Lower lobe of right lung (tissue), 2 donors: ENCODE measurements at places on chromosomes 12 and 14.

DNA sequence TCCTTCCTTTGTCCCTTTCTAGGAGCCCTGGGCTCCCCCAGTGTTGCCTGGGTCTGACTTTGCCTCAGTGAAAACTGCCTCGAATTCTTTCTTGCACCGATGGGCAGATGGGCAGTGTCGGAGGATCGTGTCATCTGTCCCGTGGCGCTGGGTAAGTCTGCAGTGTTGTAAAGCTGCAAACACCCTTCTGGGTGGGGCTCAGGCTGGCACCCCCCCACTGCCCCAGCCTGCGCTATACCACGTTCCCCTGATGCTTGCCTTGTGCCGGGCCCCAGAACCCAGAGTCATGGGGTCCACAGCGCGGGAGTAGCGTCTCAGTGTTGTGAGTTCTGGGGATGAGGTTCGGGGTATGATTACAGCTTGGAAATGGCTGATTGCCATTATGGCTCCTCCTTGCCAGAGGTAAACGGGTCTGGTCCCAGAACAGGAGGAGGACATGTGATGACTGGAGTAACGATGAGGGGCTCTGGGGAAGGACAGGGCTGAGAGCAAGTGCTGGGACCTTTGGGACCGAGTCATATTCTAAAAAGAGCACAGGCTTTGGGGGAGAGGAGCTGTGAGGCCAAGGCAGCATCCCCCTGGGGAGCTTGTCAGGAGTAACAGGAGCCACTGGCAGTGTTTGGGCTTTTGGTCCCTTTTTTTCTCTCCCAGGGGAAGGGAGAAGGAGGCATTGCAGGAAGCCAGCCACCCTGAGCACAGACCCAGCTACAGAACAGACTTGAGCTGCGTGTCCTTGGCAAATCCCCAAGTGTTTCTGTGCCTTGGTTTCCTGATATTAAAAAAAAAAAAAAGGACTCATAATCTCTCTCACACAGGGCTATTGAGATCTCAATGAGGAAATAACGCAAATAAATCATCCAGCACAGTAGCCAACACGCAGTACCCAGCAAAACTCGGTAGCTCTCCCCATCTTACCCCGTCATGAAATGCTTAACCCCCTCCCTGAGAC is 4.3 kb downstream of the RTL1 start:
- peak; percentile 21 for DNase-seq

GRCh38 chr12:6934110-6934509 is 6.4 kb downstream of the ATN1 start:
- no peak for DNase-seq

- DNase-seq: peak; percentile 70
Observed at GRCh38 chr12:93098077-93098476, 169.0 kb upstream of the EEA1 start.

- DNase-seq: no peak
Observed at GRCh38 chr14:59358102-59358501, 107.1 kb downstream of the GPR135 start.

- no peak for DNase-seq
Observed at GRCh38 chr14:23615856-23616255, 20.3 kb upstream of the DHRS2 start.

GRCh38 chr14:36663404-36664321 is 2.0 kb downstream of the PAX9 start:
- no peak for DNase-seq

DNA sequence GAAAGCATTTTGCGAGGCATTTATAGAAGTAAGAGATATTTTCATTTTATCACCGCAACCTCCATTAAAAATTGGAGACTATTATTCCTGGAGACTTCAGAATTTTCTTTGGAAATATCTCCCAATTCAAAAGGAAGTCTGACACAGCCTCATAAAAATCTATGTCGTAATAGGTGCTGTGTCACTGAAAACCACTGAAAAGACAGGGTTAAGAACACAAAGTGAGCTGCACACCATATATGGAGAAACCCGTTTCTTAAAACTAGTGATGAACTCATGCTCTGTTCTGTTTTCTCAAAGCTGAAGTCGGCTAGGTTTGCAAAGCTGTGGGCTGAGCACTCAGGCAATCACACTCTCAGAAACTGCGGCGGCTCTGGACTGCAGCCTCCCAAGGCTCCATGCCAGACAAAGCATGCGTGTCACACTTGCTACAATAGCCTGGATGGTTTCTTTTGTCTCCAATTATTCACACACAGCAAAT is at the start of gene GLIPR1:
Gene GLIPR1 (plus strand): TSS at position 287 of the 481 bp plus-strand sequence. CDS start 126 bp downstream, at position 413.
- DNase-seq: peak; percentile 73

DNA sequence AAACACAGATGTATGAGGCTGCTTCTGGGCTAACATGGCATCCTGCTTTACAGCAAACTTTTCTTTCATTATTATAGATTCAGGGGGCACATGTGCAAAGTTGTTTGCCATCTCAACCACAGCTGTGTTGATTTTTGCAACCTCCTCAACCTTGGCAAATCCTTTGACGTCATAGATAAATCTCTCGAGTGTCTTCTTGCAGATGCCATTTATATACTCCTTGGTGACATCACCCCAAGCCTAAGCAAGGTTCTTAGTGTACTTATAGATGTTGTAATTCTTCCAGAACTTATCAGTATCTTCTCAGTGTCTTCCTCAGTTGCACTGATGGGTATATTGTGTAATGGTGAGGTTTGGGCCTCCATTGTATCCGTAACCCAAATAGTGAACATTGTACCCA is 135.4 kb upstream of the RPH3A start:
- no peak for DNase-seq

DNA sequence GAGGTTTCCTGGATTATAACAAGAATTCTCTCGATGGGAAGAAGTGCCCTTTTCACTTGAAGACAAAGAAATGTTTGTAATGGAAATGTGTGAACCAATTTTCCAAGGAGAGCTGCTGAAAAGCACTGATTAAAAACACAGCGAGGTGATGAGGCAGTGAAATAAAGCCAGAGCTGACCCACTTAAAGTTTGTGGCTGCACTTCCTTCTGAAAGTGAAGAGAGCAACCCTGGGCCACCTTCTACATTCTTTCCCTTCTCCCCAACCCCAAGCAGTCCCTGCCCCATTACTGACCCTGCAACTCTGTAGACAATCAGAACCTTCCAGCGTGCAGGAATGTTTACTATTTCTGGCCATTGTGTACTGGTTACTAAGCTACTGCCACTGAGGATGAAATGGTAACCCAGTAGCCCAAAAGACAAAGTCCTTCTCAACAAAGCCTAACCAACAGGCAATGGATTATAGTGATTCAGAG is 173.9 kb downstream of the TTC7B start:
- no peak for DNase-seq

DNA sequence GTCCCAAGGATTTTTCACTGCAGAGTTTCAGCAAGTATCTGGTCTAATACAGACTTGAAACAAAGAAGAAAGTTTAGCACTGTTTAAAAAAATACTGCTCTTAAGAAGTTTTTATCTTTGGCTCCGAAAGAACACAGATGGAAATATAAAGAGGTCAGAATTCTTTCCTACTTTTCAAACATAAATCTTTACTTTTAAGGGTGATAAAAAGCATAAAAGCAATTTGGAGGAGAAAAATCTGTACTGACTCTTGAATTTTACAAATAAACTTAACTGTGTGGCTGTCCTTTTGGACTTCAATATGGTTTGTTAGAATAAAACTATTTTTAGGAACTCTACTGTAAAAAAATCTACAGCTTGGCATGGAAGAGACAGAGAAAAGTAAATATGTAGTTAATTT is 27.6 kb upstream of the ISM2 start:
- no peak for DNase-seq

DNA sequence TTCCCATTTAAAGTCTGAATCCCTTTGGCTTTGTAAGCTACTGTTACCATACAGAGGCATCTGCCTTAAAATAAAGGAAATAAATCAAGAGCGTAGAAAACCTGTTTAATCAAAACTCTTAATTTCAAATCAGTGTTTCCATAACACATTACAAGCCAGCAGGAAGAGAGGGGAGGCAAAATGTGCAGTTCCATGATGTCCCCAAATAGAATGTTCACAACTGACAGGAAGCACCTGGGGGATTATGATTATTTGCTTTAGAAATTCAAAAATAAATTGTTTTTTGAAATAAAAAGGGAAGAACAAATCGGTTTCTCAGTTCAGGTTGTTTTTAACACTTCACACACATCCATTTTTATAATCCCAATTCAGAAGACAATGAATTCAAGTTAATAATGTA is 21.4 kb downstream of the SOCS2 start:
- DNase-seq: no peak

GRCh38 chr14:75647640-75648039 is 13.0 kb downstream of the ERG28 start:
- DNase-seq: no peak

DNA sequence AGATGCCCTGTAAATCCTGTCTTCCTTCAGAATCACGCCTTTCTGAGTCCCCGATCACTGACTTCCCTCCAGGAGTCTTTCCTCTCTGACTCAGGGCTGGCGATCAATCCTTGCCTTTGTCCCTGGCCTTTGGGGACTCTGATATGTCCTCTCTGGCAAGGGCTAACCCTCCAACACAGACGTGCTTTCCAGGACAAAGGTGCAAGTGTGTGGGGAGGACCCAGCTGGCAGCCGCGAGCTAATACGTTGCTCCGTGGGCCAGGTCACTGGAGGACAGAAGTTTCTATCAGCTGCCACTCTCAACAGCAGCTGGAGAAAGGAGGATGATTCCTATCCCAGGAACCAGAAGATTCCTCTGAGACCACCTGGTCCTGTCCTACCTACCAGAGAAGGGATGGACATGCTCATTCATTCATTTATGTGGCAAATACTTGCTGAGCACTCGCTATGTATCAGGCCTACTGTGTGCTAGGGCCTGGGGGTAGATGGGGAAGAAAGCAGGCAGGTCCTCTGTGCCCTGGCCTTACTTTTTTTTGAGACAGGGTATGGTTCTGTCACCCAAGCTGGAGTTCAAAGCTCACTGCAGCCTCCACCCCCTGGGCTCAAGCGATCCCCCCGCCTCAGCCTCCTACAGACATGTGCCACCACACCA is 8.5 kb upstream of the SCARB1 start:
- DNase-seq: no peak

GRCh38 chr14:50345846-50346422 is 33.8 kb downstream of the DMAC2L start:
- no peak for DNase-seq

DNA sequence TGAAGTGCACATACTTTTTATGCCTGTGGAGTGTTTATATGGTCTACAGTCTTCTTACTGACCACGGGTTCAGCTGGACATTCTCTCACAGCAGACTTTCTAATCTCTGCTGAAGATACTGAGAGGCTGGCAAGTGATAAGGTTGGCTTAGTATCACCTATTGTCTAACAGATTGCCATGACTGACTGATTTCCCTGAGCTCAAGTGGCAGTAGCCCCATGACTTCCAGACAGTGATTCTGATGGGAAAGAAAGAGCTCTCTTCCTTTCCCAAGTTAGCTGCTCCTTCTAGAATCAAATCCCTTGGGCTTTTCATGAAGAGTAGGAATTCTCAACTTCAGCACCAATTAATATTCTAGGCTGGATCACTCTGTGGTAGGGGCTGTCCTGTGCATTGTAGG is 141.4 kb downstream of the ANO4 start:
- no peak for DNase-seq

- DNase-seq: no peak
Observed at GRCh38 chr12:50841716-50842531, 802 bp upstream of the TMPRSS12 start.

- no peak for DNase-seq
Observed at GRCh38 chr12:2841056-2841650, 6.3 kb upstream of the NRIP2 start.

- DNase-seq: no peak
Observed at GRCh38 chr12:123435636-123436016, 858 bp downstream of the RILPL2 start.

GRCh38 chr12:94133964-94134795 is 14.2 kb upstream of the PLXNC1 start:
- no peak for DNase-seq

GRCh38 chr12:131177599-131177998 is 223.9 kb downstream of the ADGRD1 start:
- DNase-seq: no peak

DNA sequence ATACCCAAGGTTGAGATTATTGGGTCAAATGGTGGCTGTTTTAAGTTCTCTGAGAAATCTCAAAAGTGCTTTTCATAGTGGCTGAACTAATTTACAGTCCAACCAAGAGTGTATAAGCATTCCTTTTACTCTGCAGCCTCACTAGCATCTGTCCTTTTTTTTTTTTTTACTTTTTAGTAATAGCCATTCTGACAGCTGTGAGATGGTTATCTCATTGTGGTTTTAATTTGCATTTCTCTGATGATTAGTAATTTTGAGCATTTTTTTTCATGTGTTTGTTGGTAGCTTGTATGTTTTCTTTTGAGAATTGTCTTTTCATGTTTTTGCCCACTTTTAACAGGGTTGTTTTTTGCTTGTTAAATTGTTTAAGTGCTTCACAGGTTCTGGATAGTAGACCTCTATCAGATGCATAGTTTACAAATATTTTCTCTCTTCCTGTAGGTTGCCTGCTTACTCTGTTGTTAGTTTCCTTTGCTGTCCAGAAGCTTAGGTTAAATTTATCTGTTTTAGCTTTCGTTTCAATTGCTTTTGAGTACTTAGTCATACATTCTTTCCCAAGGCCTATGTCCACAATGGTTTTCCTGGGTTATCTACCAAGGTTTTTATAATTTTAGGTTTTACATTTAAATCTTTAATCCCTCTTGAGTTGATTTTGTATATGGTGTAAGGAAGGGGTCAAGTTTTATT is 881.3 kb upstream of the SEL1L start:
- no peak for DNase-seq

DNA sequence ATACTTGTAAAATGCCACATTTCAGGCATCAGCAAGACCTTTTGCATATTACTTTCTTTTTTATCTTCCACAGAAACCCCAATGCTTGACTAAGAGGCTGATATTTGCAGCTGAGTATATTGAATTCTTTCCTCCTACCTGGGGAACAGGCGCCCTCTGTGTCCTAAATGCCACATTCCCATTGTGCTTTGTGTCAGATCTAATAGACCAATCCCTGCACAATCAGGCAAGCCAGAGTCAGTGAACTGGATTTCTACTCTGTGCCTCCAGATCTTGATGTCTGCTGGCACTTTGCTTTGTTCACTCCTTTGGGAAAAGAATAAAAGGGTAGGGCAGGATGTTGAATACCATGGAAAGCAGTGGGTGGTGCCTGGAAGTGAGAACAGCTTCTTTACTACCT is 22.4 kb upstream of the TAS2R42 start:
- no peak for DNase-seq

DNA sequence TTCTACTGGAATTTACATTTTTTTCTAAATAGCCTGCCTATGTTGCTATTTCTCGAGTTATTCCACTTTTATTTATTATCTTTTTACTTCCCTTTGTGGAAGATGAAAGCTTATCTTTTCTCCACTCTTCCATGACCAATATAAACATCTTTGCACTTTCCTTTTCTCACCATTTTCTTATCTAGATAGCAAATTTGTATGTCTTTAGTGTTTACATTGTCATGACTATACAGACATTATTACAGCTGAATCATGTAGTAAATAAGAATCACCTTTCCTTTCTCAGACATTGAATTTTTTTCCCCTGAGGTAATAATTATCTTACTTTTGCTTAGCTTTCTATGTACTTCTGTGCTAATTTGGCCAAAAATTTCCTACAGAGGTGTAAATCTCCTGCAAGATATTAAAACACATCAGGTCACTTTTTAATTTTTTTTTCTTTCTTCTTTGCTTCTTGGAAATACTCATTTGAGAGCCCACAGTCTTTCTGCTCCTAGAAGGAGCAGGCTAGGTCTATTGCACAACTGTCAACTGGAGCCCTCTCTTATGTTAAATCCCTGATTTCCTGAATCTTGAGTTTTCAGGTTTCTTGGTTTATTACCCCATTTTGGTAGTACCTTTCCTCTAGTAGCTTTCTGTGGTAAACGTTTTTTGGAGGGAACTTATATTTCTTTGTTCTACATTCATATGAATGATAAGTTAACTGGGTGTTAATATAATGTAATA is 109.0 kb upstream of the ATP2B1 start:
- DNase-seq: no peak
